ENCODE measurements at places on chromosomes 12 and 14.

GRCh38 chr12:31742891-31743290 lies 14.1 kb upstream of the AMN1 start:
- no peak for DNase-seq

GRCh38 chr12:113134071-113134470 lies 1.5 kb downstream of the RASAL1 start:
- DNase-seq: no peak

- no peak for DNase-seq
Observed at GRCh38 chr12:51005671-51006070, 20.5 kb downstream of the SLC11A2 start.

GRCh38 chr12:64625243-64626077 lies 15.2 kb downstream of the RASSF3 start:
- no peak for DNase-seq

DNA sequence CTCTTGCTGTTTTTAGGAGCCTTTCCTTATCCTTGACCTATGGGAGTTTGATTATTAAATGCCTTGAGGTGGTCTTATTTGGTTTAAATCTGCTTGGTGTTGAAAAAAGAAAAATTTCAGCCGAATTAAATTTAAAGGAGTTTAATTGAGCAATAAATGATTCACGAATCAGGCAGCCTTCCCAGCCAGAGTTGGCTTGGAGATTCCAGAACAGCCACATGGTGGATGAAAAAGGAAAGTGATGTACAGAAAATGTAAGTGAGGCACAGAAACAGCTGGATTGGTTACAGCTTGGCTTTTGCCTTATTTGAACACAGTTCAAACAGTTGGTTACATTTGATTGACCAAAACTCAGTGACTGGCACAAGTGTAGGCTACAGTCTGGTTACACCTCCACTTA lies 69.7 kb downstream of the WASHC3 start:
- DNase-seq: no peak

DNA sequence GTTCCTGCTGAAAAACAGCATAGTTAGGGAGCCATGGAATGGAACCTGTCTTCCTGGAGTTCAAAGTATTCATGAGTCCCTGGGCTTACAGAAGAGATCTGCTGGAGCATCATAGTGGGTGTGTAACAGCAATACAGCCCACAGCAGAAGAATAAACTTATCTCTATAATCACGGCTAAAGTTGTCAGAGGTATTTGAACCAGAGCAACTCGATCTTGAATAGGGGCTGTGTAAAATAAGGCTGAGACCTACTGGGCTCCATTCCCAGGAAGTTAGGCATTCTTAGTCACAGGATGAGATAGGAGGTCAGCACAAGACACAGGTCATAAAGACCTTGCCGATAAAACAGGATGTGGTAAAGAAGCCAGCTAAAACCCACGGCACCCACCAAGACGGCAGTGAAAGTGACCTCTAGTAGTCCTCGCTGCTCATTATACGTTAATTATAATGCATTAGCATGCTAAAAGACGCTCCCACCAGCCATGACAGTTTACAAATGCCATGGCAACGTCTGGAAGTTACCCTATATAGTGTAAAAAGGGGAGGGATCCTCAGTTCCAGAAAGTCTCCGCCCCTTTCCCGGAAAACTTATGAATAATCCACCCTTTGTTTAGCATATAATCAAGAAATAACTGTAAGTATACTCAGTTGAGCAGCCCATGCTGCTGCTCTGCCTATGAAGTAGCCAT lies 223.4 kb downstream of the PCNX1 start:
- no peak for DNase-seq

GRCh38 chr14:75570797-75571196 lies 7.6 kb upstream of the FLVCR2 start:
- no peak for DNase-seq

GRCh38 chr14:70822530-70823185 lies 13.3 kb upstream of the MAP3K9 start:
- DNase-seq: no peak

DNA sequence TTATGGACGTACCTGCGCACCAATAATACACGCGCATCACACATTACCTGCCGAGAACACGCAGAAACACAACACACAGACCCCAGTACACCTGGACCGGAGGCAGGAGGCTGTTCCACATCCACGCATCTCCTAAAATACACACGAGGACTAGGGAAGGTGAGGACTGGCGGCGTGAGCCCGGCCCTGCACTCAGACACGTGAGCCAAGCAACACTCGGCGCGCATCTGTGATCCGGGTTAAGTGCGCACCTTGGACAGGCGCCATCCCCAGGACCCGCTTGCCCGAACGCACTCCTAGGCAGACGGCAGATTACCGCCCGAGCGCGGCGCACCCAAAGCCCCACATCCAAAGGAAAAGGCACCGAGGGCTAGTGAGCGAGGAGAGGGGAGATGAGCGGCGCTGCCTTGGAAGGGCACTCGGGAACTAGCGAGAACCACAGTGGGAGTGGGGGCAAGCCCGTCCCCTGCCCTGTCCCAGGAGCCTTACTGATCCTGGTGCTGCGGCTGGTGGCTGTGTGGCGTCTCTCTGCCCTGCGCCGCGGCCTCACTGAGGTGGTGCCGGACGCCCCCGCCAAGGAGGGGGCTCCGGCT lies 417 bp downstream of the GLS2 start:
- no peak for DNase-seq

DNA sequence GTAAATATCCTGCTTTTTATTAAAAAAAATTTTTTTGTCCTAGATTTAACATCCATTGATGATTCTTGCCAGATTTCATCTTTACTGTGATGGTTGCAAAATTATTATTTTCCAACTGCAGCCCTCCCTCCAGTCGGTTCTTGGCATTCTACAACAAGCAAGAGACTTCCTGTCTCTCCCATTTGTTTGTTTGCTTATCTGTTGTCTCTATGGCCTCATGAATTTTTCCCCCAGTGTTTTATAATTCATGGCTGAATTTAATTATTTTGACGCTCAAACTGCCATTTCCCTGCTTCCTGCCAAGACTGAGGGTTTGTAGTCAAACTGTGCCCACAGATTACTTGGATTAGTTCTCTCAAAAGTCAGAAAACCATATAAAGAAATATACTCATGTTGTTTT lies 25.9 kb downstream of the CGRRF1 start:
- no peak for DNase-seq

DNA sequence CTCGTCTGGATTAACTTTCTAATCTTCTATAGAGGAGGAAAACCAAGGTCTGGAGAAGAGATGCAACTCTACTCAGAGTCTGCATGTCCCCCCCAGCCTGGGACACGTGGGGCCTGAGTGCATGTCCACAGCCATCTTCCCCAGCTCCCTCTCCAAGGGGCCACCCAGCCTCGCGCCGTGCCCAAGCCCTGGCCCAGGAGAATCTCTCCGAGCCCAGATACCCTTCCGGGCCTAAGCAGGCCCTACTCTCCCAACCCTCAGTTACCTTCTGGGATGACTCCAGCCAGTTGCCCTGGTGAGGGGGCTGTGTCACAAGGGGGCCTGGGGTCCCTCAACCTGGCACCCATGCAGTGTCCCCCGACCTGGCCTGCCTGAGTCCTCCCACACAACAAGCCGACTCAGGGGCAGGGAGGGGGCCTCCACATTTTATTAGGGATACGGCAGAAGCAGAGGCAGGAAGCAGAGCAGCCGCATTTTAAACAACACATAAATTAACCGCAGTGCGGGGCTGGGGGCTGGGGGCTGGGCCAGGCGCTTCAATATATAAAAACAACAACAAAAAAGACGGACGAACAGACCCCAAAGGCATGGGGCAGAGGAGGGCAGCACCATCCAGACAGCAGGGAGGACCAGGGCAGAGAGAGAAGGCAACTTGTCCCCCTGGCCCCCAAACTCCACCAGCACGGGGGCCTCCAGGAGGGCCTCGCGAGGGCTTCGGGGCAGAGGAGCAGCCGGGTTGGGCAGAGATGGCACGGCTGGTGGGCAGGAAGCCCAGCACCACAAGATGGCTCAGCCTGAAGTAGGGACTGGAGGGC lies 37.3 kb downstream of the NCKAP5L start:
- DNase-seq: no peak

GRCh38 chr14:78985668-78986381 lies 815.7 kb downstream of the NRXN3 start:
- DNase-seq: no peak

DNA sequence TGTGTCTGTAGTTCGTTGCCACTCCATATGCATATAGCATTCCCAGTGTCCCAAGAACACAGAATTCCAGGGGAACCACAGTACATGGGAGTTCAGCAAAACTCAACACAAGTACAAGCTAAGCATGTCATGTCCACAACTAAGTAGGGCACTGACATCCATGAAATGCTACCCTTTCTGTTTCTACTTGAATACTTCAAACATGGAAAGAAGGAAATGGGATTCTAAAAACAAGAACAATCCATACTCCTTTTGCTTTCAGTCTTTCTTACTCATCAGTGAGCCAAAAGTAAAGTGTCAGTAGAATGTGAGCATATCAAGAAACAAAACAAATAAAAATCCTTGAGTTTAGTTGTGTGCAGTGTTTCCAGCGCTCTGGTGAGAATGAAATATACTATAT lies 36.0 kb upstream of the COCH start:
- DNase-seq: no peak

DNA sequence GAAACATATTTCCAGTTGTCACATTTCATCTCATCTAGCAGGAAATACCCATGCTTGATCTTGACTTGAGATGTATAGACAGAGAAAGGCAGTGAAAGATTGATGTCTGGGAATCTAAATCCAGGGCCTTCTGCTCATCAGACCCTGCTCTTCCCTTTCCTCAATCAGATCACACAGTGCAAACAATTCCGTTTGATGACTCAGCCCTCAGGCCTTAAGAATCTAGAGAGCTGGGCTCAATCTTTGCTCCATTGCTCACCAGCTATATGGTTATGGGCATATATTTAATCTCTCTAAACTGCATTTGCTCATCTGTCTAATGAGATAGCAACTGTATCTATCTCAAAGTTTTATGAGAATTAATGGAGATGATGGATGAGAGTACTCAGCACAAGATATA lies 201.8 kb upstream of the CCDC196 start:
- no peak for DNase-seq

DNA sequence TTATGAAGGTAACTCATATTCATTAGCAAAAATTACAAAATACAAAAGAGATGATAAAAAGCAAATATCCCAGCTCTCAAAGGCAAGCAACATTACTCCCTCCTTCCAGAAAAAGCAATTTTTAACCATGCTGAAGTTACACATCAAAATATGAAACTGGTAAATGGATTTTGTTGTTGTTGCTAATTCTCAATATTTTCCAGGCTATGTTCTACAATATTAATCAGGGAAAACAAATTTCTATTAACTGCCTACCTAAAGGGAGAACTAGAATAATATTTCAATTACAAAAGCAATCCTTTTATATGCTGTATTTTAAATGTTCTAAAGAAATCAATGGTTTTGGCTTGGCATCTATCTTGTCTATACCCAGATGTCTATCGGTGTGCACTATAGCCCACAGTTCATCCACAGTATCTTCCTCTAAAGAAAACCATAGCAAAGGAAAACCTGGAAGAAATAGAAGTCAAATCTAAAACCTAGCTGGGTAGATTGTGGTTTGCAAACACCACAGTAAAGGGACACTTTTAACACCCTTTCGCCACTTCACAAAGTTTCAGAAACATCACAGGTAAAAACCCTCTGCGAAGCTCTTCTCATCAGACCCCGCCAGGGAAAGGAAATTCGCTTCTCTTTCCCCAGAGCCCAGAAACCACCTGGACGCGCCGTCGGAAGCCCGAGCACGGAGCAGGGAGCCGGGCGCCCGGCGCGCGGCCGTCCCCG lies 32.0 kb downstream of the TC2N start:
- no peak for DNase-seq

DNA sequence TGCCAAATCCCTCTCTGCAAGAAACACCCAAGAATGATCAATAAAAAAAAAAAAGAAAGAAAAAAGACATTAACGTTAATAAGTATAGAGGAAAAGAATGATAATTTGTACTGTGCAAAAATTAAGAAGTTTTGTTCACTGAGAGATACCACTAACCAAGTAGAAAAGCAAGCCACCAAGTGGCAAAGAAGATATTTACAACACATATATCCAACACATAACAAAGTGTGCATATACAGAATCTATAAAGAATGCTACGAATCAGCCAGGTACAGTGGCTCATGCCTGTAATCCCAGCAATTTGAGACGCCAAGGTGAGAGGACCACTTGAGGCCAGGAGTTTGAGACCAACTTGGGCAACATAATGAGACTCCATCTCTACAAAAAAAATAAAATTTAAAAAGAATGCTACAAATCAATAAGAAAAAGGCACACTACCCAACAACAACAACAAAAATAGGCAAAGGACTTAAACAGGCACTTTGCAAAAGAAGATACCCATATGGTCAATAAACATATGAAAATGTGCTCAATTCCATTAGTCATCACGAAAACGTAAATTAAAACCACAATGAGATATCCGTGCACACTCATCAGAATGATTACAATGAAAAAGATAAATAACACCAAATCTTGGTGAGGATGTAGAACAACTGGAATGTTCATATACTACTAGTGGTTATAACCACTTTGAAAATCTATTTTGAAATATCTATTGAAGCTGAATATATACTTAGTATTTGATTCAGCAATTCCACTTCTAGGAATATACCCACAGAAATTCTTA lies 19.8 kb downstream of the GALNT4 start:
- DNase-seq: no peak

DNA sequence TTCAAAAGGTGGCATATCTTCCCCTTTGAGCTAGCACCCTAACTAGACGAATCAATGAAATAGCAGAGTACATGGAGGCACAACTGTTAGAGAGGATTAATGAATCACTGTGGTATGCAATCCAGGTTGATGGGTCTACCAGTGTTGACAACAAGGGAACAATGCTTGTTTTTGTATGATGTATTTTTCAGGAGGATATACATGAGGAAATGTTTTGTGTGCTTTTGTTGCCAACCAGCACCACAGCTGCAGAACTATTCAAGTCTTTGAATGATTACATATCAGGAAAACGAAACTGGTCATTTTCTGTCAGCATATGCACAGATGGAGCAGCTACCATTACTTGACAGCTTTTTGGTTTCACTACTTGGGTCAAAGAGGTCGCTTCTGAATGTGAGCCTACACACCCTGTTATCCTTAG lies 142.6 kb downstream of the GPHN start:
- DNase-seq: no peak

GRCh38 chr12:3293446-3294161 lies 197.4 kb upstream of the PRMT8 start:
- no peak for DNase-seq

DNA sequence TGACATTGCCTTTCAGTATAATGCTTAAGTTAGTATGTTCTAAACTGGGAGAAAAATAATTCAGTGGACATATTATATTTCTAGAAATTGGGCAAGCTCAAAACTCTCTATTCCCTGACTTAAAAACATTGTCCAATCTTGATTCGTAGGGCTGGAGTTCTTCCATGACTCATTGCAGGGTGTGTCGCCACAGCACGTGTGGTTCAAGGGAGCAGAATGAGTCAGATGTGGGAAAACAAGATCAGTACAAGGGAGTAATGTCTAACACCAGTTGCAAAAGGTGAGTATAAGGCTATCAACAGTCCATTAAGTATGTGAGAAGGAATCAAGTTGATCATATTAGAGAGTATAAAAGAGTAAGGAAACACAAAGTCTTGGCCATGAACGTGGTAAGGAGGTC lies 887.0 kb downstream of the TMTC2 start:
- DNase-seq: no peak

GRCh38 chr12:66763467-66763866 lies 84.6 kb upstream of the GRIP1 start:
- DNase-seq: peak; percentile 33
